ENCODE measurements at places on chromosomes 1 and 21. TPM values are rescaled to one million over a fixed set of nuclear protein-coding genes. Genes with fewer than 3 reads are reported as not detected.

Gene OR2G6
- not detected for polyA plus RNA-seq

Gene OR2L2
- polyA plus RNA-seq, result not detected

Gene GPATCH3
- 18.3 TPM for polyA plus RNA-seq

GRCh38 chr1:153610811-153611301 lies 2.1 kb downstream of the S100A16 start:
- H3K27ac ChIP-seq, result peak overlapping the region; percentile 89
- peak overlapping the region; percentile 54 for H3K4me3 ChIP-seq
- H3K27me3 ChIP-seq, result no peaks in the 10 kb centered on the region
- no peak for DNase-seq
- H3K4me1 ChIP-seq, result peaks cover 61% of the 10 kb centered on the region
- peaks cover 22% of the 10 kb centered on the region for H3K36me3 ChIP-seq

Gene CRB1
- not detected for polyA plus RNA-seq

GRCh38 chr1:43294761-43295160 lies 6.0 kb upstream of the TIE1 start:
- H3K27me3 ChIP-seq, result no peaks in the 10 kb centered on the region
- no peak overlapping the region for H3K4me3 ChIP-seq
- H3K36me3 ChIP-seq, result no peaks in the 10 kb centered on the region

Gene KIAA0040
- 6.8 TPM for polyA plus RNA-seq

DNA sequence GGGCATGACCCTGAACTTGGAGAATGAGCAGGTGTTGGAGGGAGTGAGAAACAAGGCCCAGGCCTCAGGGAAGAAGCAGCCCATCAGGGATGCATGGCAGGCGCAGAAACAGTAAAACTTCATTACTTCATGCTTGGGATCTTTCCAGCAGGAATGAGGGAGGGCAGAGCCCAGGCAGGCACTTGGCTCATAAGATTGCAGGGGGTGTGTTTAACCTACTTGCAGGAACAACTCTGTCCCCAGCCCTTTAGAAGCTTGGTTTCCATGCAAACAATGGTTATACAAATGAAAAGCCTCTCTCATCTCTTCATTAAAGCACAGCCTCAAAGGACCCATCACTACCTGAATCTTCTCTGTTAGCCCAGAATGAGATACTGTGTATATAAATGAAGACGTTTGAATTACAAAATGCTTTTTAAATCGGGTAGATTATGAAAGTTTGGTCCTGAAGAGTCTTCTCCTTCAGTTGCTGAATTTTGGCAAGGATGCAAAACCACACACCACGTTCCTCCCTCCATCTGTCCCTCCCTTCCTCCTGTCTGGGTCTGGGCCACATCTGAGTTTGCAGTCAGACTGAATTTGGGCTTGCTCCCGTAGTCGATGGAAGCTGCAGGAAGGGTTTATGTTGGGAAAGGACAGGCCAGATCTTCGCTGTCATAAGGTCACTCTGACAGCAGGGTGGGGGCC lies 154.4 kb upstream of the KLHDC7A start:
- DNase-seq, result peak; percentile 67
- H3K36me3 ChIP-seq, result no peaks in the 10 kb centered on the region
- no peak overlapping the region for H3K27ac ChIP-seq
- H3K4me3 ChIP-seq, result no peak overlapping the region
- H3K27me3 ChIP-seq, result no peaks in the 10 kb centered on the region

Gene LMOD1
- polyA plus RNA-seq, result 22.9 TPM

Gene RORC
- polyA plus RNA-seq, result 11.5 TPM

DNA sequence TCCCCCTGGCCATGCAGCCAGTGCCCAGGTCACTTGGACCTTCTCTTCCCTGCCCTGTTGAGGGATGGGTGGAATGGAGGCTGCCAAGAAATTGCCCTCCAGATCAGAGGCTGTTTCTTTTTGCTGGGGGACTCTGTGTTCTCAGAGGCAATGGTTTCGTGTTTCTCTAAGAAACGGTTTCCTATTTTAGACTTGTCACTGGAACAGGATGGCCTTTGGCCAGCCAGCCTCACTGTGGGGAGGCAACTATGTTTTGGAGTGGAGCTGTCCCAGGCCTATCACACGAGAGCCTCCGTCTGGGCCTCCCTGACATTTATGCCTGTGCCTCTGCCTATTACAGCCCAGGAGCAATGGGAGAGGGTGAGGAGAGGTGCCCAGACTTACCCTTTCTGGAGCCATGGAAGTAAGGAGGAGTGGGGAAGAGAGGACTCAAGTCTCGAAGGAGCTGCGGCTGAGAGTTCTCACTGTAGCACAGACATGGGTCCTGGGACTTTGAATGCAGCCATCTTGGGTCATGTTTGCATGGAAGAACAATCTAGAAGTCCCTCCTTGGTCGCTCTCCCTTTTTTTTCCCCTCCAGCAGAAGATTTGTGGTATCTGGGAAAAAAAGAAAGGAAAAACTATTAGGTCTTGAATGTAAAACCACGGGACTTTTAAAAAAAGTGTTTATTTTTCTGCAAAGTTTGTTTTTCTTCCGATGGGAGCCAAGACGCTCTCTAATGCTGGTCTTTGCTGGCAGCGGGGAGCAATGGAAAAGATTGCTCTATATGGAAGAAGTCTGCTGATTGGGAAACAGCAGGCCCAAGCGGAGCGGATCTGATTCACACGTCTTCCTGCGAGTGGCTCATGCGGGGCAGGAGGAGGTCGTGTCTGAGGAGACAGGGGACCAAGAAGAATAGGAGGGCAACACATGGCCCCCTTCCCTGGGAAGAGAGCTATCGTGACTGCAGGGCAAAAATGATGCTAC lies 219.2 kb downstream of the FOXD2 start:
- H3K36me3 ChIP-seq, result no peaks in the 10 kb centered on the region
- H3K27me3 ChIP-seq, result peaks cover 21% of the 10 kb centered on the region
- H3K4me1 ChIP-seq, result no peaks in the 10 kb centered on the region
- no peak overlapping the region for H3K4me3 ChIP-seq

DNA sequence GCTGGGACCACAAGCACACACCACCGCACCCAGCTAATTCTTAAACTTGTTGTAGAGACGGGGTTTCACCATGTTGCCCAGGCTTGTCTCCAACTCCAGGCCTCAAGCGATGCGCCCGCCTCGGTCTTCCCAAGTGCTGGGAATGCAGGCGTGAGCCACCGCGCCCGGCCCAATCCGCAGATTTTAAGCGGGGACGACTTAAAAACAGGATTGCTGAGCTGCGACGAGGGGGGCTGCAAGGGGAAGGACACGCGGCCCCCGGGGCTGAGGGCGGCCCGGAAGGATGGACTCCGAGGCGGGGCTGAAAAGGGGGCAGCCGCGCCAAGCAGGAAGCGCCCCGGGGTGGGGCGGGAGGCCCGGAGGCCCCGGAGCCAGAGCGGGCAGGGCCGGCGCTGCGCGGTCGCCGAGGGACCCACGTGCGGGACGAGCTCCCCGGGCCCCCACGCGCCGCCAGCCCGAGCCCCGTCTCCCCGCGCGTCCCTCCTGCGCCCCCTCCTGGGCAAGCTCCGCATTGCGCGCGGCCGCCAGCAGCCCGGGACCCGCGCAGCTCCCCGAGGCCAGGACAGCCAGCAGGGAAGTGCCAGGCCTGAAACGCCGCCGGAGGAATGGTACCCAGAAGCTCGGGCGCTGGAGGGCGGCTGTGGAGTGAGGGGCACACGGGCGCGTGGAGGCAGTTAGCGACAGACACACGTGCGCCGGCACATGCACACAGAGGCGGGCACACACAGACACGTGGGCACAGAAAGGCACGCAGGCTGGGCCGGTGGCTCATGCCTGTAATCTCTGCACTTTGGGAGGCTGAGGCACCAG lies 5.5 kb upstream of the PRKCZ start:
- no peaks in the 10 kb centered on the region for H3K36me3 ChIP-seq
- peak; percentile 92 for DNase-seq
- peak overlapping the region; percentile 45 for H3K4me3 ChIP-seq
- peaks cover 3% of the 10 kb centered on the region for H3K27me3 ChIP-seq
- H3K27ac ChIP-seq, result no peak overlapping the region
- H3K4me1 ChIP-seq, result peaks cover 39% of the 10 kb centered on the region
